ENCODE measurements at places on chromosomes 16 and 17. TPM values are rescaled to one million over a fixed set of nuclear protein-coding genes. Genes with fewer than 3 reads are reported as not detected.

Gene CTRB1
- total RNA-seq: not detected

Gene KCNJ16
- 0.64 TPM for total RNA-seq

Gene MT1E
- 15.1 TPM for total RNA-seq

GRCh38 chr16:67389911-67390815 is 3.1 kb downstream of the TPPP3 start:
- DNase-seq: no peak

DNA sequence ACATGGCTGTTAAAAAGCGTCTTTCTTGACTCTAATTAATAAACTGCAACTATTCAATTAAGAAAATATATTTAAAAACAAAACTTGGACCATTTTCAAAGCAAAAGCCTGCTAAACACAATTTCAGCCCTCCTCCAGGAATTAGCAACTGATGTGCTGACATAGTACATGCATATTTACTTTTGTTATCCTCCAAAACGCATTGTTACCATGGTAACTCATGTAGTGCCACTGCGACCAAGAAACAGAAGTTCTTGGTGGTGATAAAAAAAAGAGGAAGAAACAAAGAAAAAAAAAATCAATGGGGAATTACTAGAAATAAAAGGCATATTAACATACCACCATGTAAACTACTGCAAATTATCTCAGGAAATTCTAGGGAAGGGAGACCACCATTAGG is 793.4 kb upstream of the CDH8 start:
- no peak for DNase-seq

GRCh38 chr16:85521552-85522307 is 91.4 kb upstream of the GSE1 start:
- DNase-seq: no peak

DNA sequence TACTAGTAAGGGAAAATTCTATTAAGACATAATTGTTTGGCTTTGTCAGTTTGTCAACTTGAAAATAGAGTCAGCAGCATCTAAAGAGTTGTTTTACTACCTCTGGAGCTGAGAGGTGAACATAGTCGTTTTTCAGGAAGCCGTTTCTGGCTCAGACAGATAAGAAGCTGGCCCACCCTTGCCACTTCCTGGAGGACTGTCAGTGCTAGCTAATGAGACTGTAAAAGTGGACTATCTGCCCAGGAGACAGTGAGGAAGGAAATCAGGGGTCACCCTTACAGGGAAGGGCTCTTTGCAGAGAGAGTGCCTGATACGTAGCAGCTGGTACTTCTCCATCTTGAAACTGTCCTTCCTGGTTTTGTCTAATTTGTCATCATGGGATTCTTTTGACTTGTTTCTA is 328.7 kb downstream of the WWOX start:
- DNase-seq: no peak

Data from glomerular endothelial cell (primary cell).